ENCODE measurements at places on chromosomes 1 and 21.

DNA sequence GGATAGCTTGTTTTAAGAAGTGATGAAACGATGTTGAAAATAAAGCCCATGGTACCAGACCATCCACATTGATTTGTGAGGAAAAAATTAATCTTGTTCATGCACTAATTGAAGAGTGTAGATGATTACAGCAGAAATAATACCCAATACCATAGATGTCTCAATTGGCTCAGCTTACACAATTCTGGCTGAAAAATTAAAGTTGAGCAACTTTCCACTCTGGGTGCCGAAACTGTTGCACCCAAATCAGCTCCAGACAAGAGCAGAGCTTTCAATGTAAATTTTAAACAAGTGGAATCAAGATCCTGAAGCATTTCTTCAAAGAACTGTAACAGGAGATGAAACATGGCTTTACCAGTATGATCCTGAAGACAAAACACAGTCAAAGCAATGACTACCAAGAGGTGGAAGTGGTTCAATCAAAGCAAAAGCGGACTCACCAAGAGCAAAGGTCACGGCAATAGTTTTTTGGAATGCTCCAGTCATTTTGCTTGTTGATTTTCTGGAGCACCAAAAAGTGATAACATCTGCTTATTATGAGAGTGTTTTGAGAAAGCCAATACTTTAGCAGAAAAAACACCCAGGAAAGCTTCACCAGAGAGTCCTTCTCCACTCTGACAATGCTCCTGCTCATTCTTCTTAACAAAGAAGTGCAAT lies 16.1 kb upstream of the KCNA3 start:
- no peak for DNase-seq

DNA sequence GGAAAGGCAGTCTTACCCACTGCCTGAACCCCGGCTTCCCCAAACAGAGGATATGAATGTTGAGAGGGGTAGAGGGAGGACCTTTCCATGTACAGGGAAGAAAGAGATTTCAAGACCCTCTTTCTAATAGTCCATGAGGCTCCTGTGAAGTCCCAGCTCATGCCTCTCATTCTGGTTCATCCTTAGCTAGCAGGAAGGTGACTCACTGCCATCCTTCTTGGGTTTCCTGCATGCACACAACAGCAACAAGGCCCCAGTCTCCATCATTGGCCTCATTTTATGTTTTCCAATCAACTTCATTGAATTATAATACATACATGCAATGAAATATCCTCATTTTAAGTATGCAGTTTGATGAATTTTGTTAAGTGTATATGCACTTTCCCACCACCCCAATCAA lies 46.2 kb downstream of the SYT2 start:
- peak; percentile 12 for DNase-seq

GRCh38 chr1:80987824-80988223 lies 812.9 kb upstream of the ADGRL2 start:
- DNase-seq, result no peak

DNA sequence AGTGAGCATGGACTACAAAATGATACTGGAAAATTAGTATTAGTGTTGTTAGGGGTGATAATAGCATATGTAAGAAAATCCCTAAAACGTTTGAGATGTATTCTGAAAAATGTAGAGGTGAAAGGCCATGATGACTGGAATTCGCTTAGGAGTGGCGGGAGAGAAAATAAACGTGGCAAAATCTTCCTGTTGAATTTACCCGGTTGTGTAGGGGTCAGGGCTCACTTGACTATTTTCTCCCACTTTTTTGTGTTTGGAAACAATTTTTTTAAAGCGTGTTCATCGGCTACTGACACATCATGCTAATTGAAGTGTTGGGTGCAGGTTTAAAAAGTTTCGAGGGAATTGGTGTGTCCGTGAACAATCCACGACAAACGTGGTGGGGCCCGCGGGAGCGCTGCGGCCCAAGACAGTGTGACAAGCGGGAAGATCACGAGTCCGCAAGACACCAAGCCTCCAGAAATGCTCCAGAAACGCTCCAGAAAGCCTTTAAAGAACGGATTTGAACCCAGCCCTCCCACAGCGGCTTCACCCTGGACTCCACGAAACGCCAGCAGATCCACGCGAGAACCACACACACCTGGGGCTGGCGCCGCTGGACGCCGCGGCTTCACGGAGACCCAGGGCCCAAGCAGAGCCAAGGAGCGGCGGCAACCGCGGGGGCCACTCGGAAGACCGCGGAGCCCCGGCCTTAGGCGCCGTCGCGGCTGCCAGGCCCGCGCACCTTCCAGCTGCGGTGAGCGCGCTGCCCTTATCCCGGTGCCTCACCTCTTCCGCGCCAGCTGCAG lies 573 bp downstream of the PSMG1 start:
- peak; percentile 24 for DNase-seq

- no peak for DNase-seq
Observed at GRCh38 chr1:25356848-25357247, 18.7 kb downstream of the TMEM50A start.

DNA sequence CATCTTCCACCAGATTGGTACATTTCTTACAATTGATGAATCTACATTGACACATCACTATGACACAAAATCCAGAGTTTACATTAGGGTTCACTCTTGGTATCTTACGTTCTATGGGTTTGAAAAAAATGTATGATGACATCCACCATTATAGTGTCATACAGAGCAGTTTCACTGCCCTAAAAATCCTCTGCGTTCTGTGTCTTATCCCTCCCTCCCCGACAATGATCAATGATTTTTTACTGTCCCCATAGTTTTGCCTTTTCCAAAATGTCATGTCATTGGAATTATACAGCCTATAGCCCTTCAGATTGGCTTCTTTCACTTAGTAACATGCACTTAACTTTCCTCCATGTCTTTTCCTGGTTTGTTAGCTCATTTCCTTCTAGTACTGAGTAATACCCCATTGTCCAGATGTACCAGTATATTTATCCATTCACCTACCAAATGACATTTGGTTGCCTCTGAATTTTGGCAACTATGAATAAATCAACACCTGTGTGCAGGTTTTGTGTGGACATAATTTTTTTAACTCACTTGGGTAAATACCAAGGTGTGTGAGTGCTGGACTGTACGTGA lies 80.9 kb upstream of the CDC42BPA start:
- DNase-seq, result no peak
